Natural killer cell treated with Interleukin-12 subunit alpha and Interleukin-12 subunit beta and Interleukin-15 and Interleukin-18, amount 100 ng/mL, for 72 hours (primary cell): ENCODE measurements at places on chromosomes 3 and 15.

- no peak for DNase-seq
Observed at GRCh38 chr15:60218256-60218655, 179.5 kb downstream of the ANXA2 start.

DNA sequence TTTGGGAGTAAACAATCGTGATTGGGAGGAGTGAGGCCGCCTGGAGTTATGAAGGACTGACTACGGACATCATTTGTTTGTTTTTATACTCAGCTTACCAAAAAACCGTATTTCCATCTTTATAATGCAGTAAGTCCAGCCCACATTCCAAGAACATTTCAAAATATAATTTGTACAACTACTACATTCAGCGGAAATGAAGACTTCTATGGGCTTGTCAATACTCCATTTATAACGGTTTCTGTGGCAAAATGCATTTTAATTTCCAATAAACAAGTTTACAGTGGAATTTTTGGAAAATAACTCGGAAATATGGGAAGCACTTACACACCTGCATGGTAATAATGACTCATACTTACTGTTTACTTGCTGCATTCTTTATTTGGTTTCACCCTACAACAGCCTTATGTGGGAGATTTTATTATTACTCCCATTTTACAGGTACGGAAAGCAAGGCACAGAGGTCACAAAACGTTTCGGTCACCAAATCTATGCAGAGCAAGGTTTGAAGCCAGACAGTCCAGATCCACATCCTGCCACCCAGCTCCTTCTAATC lies 62.3 kb downstream of the LDHAL6B start:
- DNase-seq = no peak

GRCh38 chr15:83734487-83734886 lies 80.6 kb downstream of the ADAMTSL3 start:
- no peak for DNase-seq

DNA sequence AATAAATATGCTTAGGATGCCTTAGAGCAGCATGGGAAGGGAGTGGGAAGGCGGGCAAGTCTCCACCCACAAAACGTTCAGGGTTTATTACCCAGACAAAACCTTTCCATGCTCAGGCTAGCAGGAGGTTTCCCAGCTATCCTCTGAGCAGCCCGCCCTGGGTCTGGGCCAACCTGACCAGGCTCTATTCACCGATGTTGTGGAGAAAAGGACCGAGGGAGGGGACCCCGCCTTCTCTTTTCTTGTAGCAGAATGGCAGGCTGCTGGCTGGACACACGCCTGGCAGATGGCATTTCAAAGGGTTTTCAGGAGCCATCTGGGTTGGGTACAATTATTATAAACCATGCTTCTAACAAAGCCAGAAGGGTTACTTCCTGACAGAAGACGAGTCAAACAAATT lies 540.9 kb downstream of the MAGI1 start:
- DNase-seq = no peak

- DNase-seq = no peak
Observed at GRCh38 chr3:118137778-118138177, 896.9 kb downstream of the IGSF11 start.

GRCh38 chr3:129313665-129314385 lies 35.2 kb downstream of the HMCES start:
- DNase-seq = no peak

- no peak for DNase-seq
Observed at GRCh38 chr3:109702252-109702651, 364.9 kb upstream of the DPPA4 start.

GRCh38 chr3:52339612-52340011 lies 23.5 kb downstream of the DNAH1 start:
- no peak for DNase-seq

GRCh38 chr3:173843060-173843459 lies 445.5 kb downstream of the NLGN1 start:
- no peak for DNase-seq

DNA sequence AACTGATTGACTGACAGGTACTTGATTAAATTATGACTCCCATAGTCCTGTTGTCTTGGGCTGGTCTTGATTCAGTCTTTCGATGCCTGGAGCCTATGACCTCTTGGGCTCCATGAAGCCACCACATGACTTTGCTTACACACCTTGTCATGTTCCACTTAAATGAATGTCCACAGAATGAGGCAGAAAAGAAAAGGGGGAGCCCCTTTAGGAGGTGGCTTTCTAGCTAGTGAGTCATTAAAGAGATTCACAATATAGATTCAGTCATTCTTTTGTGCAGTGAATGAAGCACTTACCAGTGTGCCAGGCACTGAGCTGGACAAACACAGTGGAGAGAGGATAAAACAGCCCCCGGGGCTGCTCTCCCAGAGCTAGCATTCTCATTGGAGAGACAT lies 17.1 kb downstream of the VIPR1 start:
- no peak for DNase-seq

DNA sequence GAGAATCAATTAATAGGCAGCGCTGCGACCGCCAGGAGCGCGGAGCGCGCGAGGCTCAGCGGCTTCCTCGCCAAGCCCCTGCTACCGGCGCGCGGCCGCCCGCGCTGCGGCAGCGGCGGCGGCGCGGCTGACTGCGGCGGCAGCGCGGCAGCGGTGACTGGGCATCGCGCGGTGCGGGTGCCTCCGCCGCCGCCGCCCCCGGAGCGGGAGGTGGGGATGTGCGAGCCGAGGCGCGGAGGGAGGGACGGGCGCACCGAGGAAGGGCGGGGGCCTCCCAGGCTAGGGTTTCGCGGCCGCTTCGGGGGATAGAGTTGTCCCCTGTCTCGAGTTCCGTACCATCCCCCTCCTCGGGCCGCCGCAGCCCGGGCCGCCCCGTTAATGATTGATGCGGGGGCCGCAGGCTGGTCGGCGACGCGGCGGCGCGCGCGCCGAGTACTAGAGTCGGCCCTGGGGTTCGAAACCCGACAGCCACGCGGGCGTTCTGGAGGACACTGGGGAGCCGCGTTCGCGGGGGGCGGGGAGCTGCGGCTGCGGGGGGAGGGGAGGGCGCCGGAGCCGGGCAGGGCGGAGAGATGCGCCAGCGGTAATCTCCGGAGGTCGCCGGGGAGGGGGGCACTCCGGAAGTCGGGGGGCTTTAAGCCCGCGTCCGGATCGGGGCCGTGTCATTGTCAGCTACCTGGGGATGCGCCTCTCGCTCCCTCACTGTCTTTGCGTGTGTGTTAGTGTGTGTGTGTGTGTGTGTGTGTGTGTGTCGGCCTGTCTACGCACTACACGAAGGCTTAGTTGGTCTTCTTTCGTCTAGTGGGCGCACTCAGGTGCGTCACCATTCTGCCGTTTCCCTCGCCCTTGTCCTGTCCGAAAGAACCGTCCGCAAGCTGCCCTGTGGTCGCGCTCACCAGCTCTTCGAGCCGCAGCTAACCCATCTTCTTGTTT lies at the start of gene PAQR9:
PAQR9 (minus strand) TSS at position 159 of the 933 bp plus-strand sequence. CDS start 338 bp downstream, outside the sequence.
- DNase-seq = no peak

DNA sequence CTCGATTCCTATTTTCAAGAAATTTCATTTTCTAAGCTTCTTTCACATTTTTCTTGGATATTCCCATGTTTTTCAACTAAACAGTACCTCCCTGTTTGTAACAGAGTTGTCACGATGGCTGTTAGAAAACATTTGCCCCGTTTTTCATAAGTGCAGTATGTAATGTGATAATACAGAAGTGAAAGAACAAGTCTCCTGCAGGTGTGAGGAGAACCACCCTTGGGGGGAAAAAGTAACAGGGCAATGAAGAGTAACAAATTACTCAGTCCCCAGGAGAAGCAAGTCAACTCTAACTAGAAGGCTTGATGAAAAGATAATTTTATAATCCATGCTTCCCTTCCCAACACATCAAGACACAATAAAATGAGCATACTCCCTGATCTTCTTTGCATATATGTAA lies 493.3 kb downstream of the FOXP1 start:
- DNase-seq = no peak

- DNase-seq = peak; percentile 60
Observed at GRCh38 chr3:13548696-13549622, at the start of gene FBLN2. FBLN2 (plus strand) TSS chr3:13549125; CDS start chr3:13570356, 21,231 bp downstream.

DNA sequence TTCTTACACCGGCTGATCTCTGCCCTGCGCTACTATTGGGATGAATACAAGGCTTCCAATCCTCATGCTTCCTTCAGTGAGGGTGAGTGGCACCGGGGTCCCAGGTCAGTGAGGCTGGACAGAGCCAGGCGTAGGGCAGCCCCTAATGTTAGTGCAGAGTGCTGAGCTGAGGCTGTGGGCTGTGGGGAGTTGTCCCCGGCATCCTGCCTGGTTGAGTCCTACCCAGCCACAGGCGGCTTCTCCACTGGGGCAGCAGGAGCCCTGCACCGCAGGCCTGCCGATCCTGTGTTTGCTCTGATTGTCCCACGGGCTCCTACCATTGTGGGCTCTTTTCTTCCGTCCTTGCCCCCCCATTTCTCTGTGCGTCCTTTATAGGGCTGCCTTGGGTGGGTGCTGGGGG lies 13.3 kb downstream of the RNF123 start:
- DNase-seq = no peak

- no peak for DNase-seq
Observed at GRCh38 chr15:70112074-70112395, 14.3 kb upstream of the TLE3 start.

DNA sequence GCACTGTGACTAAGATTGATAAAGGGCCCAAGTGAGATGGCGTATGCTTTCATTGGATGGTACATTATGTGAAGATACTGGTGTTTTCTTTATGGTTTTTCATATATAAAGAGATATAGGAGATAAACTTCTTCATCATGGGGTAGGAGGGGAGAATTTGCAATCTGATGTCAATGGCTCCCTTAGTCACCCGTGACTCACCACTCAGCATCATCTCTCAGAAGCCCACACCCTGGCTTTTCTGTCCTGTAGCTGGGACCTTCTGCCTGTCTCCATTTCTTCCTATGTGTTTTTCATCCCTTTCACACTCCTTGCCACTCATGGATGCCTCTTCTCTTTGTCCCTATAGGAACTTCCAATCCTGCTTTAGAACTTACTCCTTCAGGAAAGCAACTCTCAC lies 114.3 kb upstream of the SEMA6D start:
- no peak for DNase-seq

DNA sequence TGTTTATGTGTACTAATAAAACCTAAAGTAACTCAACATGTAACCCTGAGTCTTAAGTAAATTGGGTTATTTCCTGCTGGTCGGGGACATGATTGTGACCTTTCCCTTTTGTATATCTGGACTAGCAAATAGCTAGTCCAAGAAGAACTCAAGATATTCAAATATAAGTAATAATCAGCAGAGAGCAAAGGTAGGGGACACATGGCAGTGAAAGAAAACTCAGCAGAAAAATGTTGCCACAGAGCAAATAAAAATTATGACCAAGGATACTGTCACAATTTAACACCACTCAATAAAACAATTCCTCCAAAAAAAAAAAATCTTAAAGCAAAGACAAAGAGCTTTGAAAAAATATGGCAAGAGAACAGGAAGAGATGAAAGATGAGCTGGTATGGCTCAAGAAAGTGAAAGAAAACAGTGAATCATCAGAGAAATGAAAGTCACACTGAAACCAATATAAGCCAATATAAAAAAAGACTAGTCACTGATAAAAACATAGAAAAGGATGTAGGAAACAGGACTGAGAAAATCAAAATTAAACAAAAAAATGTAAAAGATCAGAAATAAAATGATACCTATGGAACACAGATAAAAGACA lies 43.4 kb downstream of the HLTF start:
- DNase-seq = no peak

GRCh38 chr3:66762916-66763693 lies 235.0 kb upstream of the KBTBD8 start:
- no peak for DNase-seq

GRCh38 chr3:157079676-157080369 lies 80.1 kb downstream of the CCNL1 start:
- DNase-seq = peak; percentile 25

GRCh38 chr15:58669108-58669507 lies 80.4 kb downstream of the ADAM10 start:
- no peak for DNase-seq

DNA sequence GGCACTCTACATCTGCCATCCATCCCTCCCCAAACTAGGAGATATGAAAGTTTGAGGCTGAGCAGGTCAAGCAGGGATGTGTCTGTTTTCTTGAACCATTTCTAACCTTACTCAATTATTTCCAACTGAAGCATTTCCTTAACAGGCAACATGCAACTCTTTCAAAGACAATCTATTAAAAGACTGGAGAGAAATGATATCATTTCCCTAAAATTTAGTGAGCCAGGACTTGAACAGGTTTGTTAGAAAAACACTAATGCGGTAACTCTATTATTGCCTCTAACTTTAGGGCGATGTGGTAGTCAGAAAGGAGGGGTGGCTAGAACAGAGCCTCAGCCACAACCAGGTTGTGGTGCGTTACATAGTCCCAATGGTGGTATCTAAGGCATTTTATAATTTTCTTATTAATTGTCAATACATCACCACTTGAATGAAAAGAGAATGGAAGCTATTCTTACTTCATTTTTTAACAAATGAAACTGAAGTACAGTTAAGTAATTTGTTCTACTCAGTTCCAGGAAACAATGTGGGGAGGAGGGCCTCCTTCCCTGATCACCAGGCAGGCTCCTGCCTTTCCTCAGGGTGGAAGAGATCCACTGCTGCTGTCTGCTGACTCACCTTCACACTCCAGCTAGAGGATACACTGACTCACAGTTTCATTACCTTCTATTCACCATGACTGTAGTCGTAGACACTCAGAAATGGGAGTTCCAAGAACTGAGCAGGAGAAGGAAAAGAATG lies 22.8 kb downstream of the MYO1E start:
- DNase-seq = no peak

- no peak for DNase-seq
Observed at GRCh38 chr15:79962178-79962577, 8.8 kb downstream of the BCL2A1 start.
